Glutamatergic neuron (in vitro differentiated cells): ENCODE measurements at places on chromosomes 3 and 15.

GRCh38 chr3:134057654-134058110 is 28.0 kb upstream of the SLCO2A1 start:
- DNase-seq, result no peak

DNA sequence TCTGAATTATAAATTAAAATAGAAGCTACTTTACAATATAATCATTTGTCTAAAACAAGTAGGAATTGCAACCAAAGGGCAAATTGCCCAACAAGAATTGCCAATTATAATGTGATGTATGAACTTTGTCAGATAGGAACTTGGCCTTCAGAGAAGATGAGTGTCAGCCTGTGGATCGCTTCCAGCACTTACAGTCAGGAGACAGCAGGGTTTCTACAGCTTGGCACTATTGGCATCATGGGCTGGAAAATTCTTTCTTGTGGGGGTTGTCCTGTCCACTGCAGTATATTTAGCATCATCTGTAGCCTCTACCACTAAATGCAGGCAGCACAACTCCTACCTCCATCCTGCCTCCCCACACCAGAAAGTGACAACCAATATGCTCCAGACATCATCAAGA is 48.1 kb upstream of the CRBN start:
- DNase-seq, result no peak

- no peak for DNase-seq
These were observed 575.3 kb upstream of the IL12A start for GRCh38 chr3:159413319-159413718.

- no peak for DNase-seq
These were observed 469.6 kb upstream of the DPPA4 start for GRCh38 chr3:109806929-109807328.

- DNase-seq, result no peak
These were observed 21.6 kb upstream of the GCNT3 start for GRCh38 chr15:59590027-59590426.

GRCh38 chr15:69311319-69311721 is 12.6 kb downstream of the PAQR5 start:
- no peak for DNase-seq

DNA sequence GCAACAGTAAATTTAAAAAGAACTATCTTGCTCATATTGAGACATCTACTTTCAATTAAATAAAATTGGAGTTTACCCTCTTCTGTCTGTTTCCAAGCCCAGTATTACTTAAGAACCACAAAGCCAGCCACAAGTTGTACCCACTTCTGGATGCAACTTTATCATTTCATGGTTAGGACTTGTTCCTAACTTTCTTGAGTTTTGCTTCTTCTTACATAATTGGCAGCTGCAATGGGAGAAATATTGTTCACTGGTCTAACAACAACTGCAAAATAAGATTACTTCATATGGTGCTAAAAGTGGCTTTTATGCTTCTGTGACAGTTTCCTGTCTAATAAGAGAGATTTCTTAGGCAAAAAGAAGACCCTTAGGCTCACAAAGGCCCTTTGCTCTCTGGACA is 240.6 kb downstream of the OTOL1 start:
- no peak for DNase-seq

- DNase-seq, result no peak
These were observed 215.5 kb downstream of the CACNA2D3 start for GRCh38 chr3:54337846-54338245.

DNA sequence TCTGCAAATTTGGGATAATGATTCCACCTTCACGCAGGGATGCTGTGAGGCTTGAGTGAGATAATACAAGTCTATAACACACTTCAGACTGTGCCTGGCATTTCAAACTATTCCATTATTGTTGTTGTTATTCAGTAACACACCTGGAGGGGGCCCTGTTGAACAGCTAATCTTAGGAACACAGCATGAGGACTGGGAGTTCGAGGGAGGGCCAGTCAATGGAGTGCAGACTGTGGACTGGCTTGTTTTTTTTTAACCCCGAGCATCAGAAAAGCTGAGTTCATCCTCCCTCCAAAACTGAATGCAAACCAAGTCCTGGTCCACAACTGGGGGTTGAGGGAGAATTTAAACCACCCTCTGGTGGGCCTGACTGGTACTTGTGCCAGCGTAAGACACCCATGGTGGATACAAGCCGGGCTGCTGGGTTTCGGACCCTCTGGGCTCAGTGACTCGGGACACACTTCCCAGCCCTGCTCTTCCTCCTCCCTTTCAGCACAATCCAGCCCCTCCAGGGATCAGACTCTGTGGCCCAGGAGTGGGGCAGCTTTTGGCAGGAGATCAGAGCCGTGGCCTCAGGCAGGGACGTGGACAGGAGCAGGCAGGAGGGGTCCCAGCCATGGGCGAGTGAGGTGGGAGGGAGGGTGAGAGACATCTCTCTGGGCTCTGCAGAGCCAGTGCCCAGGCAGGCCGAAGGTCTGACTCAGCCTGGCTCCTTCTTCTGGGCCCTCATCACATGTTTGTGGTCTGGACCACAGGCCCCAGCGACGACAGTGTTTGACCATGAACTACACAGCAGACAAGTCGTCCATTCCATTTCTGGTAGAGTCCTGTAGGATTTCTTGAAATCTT is 36.3 kb upstream of the MEX3B start:
- no peak for DNase-seq

GRCh38 chr3:161914703-161915417 is 418.3 kb downstream of the OTOL1 start:
- peak; percentile 75 for DNase-seq

DNA sequence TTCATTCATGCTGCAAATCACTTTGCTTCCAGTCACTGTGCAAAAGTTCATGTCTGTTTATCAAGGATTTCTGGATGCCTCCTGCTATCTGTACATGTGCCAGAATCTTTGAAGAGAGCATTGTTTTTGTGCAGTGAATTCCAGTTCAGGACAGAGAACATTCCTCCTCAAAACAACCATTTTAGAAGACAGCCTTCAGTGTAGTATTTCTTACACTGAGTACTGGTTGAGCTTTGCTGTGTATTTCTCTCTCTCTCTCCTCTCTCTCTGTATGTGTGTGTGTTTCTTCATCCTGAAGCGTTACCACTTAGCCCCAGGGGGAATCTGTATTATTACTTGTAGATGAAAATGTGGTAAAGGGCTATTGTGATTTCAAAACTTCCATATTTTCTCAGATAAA is 123.8 kb upstream of the CHL1 start:
- no peak for DNase-seq

- DNase-seq, result no peak
These were observed 23.1 kb upstream of the TSEN2 start for GRCh38 chr3:12461097-12461649.

- no peak for DNase-seq
These were observed 17.0 kb upstream of the PCSK6 start for GRCh38 chr15:101506491-101506890.

- no peak for DNase-seq
These were observed 16.9 kb upstream of the IGSF10 start for GRCh38 chr3:151477591-151478334.

DNA sequence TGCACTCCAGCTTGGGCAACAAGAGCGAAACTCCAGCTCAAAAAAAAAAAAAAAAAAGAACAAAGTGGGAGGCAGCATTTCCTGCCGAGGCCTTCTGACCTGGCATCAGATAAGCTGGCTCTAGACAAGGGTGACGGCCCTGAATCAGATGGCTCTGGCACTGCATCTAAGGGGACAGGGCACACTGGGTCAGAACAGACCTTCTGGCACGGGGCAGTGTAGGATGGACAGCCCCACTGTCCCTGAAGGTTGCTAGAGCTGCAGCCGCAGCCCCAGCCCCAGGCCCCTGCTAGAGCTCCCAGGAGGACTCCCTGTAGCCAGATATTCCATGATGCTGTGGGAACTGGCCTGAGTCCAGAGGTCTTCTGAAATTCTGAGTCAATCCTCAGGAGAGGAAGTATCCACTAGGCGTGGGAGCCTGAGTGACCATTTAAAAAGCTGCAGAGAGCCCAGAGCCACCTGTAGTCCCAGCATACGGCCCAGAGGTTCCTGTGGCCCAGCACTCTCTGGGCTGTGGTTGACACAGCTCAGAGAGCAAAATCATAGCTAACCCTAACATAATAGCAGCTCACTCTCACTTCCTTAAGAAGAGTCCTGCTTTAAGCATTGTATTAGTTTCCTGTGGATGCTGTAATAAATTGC is 69.2 kb upstream of the MFGE8 start:
- no peak for DNase-seq

- DNase-seq, result no peak
These were observed 46.0 kb upstream of the PLXNA1 start for GRCh38 chr3:126936853-126937425.

- no peak for DNase-seq
These were observed 52.7 kb downstream of the MITF start for GRCh38 chr3:69791919-69792399.

GRCh38 chr15:78667578-78668236 is 26.7 kb upstream of the CHRNB4 start:
- DNase-seq, result no peak

GRCh38 chr15:45091576-45091975 is 22.4 kb downstream of the DUOX2 start:
- no peak for DNase-seq

- DNase-seq, result no peak
These were observed 87.1 kb downstream of the WNT7A start for GRCh38 chr3:13792512-13793371.

GRCh38 chr3:107942951-107943749 is 147.7 kb downstream of the CD47 start:
- DNase-seq, result no peak

DNA sequence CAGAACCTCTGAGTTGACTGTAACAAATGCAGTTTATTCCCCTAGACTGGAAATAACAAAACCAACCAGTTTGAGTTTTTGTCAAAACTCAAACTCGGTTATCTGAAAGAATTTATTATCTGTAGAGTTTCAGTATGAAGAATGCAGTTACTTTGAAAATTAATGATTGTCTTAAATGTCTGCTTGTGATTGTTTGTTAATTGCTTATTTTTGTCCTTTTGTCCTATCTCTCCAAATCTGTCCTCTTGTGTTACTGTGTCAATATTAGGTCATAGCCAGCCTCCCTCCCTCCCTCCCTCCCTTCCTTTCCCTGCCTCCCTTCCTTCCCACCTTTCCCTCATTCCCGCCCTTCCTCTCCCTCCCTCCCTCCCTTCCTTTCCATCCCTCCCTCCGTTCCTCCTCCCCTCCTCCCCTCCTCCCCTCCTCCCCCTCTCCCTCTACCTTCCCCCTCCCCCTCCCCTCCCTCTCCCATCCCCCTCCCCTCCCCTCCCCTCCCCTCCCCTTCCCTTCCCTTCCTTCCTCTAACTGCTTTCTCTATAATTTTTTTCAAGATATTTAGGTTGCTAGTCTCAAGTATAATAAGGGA is 153.5 kb downstream of the FNDC3B start:
- no peak for DNase-seq

DNA sequence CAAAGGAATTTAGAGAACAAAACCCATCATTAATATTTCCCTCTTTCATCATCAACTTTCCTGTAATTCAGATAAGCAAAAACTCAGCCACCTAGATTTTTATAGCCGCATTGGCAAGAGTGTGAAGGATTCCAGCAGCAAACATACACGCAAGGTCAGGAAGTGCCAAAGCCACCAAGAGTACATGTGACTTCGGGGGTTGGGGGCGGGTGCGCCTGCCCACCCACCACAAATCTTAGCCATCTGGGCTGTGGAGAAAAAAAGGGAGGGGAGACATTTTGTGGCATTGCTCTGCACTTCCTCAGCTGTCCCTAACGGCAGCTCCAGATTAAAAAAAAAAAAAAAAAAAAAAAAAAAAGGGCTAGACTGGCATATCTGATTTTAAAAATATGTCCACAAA is 148.4 kb downstream of the TNIK start:
- no peak for DNase-seq

DNA sequence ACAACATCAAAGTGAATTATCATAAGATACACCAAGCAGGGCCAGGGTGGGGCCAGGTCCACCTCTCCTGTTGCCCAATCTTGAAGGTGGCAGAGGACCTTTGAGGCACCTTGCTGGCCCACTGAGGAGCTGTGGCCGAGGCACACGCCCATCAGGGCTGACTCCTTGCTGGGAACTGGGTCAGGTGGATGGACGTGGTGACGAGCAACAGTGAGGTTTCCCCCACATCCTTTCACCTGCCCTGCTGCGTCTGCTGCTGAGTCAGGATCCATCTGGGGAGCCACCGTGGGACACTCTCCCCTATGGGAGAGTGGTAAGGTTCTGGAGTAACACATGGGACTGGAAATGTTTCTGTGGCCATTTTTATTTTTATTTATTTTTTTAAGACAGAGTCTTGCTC is 17.3 kb upstream of the FURIN start:
- no peak for DNase-seq

DNA sequence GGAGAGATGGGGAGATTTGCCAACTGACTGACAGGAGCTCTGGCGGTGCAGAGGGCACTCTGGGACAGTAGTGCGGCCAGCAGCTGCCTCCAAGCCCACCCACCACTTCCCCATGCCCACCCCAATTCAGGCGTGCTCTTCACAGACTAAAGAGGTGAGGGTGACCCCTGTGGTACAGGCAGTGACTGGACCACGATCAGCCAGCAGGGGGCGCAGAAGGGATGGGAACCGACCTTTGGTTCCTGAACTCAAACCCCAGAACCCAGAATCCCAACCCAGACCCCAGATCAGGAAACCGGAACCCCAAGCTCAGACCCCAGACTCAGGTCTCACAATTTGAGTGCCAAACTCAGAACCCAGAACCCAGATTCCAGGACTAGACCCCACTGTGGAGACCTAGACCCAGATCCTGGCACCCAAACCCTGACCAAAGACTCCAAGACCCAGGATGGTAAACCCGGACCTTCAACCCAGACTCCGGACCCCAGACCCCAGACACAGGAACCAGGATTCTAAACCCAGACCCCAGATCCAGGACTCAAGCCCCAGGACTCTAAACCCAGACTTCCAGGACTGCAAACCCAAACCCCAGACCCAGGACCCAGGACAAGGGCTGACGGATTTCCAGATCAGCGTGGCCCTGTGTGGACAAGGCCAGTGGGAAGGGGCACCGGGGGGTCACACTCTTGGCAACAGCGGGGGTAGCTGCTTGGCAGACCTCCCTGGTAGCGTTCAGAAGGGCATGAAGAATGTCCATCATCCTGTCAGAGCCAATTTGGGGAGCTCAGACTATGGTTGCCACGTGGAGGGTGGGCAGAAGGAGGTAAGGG is 3.7 kb upstream of the MYL3 start:
- peak; percentile 91 for DNase-seq

GRCh38 chr3:148229107-148229506 is 468.6 kb upstream of the AGTR1 start:
- no peak for DNase-seq

DNA sequence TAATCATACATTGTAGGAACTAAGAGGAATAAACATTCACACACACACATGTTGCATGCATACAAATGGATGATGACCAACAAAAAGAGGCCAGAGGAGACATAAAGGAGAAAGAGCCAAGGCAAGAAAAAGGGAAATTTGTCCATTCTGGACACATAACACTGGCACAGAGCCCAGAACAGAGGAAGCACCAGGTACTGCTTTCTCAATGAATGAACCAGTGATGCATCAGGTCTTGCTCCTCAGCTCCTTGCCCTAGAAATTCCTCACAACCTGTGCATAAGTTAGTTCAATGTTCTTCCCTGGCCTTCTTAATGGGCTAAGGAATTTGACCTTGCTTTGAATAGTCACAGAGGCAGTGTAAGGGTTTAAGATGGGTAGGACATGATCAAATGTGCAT is 270.3 kb downstream of the ERC2 start:
- no peak for DNase-seq
